ENCODE measurements at places on chromosomes 16 and 17.

DNA sequence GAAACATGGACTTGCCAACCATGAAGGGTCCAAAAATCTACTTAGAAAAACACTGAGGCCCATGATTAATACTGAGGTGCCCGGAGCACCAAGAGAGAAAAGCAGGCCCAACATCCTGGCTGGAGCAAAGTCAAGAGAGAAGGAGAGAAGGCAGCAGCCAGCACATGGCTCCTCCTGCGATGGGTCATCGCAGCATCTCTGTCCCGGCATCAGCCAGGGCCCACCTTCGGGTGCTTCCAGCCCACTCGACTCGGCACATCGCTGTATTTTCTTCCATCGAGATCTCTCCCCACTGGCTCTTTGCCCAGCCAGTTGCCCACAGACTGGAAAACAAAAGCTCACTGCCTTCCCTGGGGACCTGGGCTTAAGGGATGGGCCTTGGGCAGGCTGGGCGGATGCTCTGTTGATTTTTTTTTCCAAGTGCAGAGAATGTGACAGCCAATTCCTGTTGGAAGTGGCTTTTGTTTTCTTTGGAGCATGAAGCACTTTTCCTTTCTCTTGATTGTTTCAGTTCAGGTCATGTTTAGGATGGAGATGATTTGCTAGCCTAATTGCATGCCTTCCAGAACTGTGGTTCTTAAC lies 58.1 kb downstream of the CYB5B start:
- DNase-seq: peak; percentile 87

DNA sequence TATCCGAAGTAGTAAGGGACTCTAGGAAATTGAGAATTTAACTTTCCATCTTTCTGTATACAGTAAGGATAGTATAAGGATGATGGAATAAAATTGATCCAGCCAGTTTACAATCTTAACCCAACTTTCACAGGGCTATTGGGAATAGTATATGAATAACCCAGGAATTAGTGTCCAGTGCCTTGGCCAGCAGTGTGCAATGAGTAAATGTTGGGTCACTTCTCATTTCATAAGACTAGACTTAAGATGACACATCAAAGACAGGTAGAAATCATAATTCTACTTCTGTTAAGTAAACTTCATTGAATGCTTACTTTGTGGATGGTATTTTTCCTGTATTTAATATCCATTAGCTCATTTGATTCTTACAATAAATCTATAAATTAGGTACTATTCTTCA lies 949.6 kb upstream of the GOT2 start:
- no peak for DNase-seq

DNA sequence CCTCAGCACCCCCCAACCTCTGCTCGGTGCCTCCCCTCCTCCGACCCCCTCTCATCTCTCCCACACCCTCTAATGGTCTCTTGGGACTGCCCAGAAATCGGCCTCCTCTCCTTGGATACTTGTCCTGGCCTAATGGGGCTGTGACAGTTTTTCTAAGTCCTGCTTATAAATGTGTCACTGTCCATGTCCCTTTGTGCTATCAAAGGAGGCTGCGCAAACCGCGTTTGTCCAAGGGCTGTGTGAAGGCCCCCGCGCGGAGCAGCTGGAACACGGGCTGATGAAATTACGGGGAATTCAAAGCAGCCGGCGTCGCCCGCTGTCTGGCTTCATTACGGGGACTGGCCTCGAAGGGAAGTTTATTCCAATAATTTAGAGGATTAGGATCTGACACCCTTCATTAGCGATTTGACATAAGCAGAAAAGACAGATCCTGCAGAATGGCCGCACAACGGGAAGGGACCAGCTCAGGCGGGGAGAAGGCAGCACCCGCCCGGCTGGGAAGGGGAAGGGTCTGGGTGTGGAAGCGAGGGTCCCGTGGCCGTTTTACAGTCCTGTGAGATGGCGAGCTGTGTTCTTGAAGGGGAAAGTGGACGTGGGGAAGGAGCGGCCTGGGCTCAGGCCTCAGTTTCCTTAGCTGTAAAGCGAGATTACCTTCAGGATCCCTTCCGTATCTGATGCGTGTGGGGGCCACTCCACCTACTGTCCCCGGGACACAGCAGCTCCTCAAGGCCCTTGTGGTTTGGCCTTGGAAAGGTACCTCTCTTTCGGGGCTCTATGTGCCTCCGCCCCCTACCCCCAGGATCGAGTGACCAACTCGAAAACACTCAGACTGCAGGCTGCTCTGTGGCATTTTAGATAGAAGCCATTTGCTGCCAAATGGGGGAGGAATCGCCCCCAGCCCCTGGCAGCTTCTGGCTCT lies 1.6 kb upstream of the WFIKKN2 start:
- no peak for DNase-seq

- DNase-seq: no peak
These were observed 26.4 kb downstream of the TTLL6 start for GRCh38 chr17:48790607-48791127.

GRCh38 chr17:80995131-80995530 lies 3.5 kb downstream of the CHMP6 start:
- DNase-seq: no peak

All from left cardiac atrium (tissue), 4 donors.